ENCODE measurements at places on chromosomes 1 and 21. TPM values are rescaled to one million over a fixed set of nuclear protein-coding genes. Genes with fewer than 3 reads are reported as not detected.

- peak overlapping the region; percentile 56 for H3K27ac ChIP-seq
- DNase-seq, result peak; percentile 88
- no peaks in the 10 kb centered on the region for H3K27me3 ChIP-seq
- H3K36me3 ChIP-seq, result no peaks in the 10 kb centered on the region
These were observed 161.5 kb downstream of the HLX start for GRCh38 chr1:221040691-221041285.

DNA sequence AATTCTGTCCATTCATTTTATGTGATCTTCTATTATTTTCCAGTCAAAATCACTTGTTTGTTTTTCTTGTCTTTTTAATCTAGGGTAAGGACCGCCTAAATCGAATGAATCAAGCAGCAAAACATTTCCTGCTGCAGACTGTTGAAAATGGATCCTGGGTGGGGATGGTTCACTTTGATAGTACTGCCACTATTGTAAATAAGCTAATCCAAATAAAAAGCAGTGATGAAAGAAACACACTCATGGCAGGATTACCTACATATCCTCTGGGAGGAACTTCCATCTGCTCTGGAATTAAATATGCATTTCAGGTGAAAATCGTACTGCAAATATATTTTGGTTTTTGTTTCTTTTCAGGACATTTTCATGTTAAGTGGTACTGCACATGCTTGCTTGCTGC is 20.5 kb downstream of the CLCA4 start:
- DNase-seq, result no peak
- H3K4me3 ChIP-seq, result no peak overlapping the region
- H3K4me1 ChIP-seq, result no peaks in the 10 kb centered on the region

DNA sequence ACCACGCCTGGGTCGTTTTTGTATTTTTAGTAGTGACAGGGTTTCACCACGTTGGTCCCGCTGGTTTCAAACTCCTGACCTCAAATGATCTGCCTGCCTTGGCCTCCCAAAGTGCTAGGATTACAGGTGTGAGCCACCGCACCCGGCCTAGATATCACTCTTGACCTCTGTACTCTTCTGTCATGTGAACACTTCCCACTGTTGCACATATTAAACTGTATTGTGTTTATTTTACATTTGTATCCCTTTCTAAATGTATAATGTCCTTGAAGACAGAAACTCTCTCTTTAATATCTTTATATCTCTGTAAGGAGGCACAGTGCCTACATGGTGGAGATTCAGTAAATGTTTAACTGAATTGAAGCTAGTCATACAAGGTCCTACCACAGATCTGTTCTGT is 19.3 kb upstream of the PSMD4 start:
- no peak overlapping the region for H3K27ac ChIP-seq
- DNase-seq, result no peak
- no peaks in the 10 kb centered on the region for H3K27me3 ChIP-seq
- no peaks in the 10 kb centered on the region for H3K4me1 ChIP-seq
- H3K4me3 ChIP-seq, result no peak overlapping the region

- H3K27me3 ChIP-seq, result peaks cover 2% of the 10 kb centered on the region
- H3K4me1 ChIP-seq, result peaks cover 8% of the 10 kb centered on the region
- no peaks in the 10 kb centered on the region for H3K36me3 ChIP-seq
- no peak overlapping the region for H3K4me3 ChIP-seq
These were observed 339.9 kb downstream of the NTNG1 start for GRCh38 chr1:107480548-107481415.

Gene WLS
- polyA plus RNA-seq, result 73.0 TPM

Measured in muscle of leg (tissue), 16 donors.